ENCODE measurements at places on chromosomes 3 and 15.

DNA sequence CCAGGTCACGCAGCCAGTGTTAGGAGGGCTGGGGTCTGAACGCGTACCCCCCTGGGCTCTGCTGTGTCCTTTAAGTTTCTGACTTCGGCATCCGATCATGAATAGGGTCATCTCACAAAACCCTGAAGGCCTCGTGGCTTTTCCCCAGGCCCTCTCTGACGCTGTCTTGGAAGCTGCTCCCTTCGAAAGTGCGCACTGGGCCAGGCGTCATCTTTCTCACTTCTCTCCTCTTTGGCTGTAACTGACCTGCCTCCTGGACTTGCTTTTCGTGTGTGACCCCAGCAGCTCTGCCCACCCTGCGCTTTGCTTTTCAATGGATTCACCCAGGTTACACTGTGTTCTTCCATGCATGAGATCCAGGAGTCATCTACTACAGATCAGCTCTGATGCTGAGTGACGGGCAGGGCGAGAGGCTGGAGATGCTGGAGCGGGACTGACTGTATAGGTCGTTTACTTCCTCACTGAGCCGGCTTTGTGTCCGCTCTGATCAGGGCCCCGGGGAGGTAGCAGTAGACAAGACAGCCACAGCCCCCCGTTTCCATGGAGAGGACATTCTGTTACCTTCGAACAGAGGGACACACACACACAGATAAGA lies 45.0 kb upstream of the PCSK6 start:
- no peak for DNase-seq

- no peak for DNase-seq
Measured at GRCh38 chr3:13248640-13249039, 171.5 kb downstream of the NUP210 start.

GRCh38 chr3:142215106-142215505 lies 10.3 kb downstream of the GK5 start:
- DNase-seq: no peak

- DNase-seq: no peak
Measured at GRCh38 chr3:13553686-13554085, 4.8 kb downstream of the FBLN2 start.

DNA sequence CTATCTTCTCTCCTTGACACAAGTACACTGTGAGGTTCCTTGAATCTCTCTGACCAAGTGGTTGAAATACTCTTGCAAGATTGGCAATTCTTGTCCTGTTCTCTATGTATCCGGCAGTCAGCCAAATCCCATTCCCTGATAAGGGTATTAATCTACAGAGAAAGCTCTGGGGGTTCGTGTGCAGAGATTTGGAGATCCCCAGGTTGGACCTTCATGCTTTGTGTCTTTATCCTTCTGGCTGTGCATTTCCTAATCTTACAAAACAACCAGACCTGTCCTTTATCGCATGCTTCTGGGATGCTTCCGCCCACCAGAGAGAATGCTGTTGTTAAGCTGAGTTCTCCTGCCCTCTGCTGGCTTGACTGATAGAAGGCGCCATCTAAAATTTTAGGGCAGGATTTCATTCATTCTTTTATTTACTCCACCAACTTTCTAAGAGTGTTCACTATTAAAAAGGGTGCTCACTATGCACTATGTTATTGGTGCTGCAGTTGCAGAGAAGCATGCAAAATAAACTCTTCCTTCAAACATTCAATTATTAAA lies 8.6 kb upstream of the SST start:
- no peak for DNase-seq

DNA sequence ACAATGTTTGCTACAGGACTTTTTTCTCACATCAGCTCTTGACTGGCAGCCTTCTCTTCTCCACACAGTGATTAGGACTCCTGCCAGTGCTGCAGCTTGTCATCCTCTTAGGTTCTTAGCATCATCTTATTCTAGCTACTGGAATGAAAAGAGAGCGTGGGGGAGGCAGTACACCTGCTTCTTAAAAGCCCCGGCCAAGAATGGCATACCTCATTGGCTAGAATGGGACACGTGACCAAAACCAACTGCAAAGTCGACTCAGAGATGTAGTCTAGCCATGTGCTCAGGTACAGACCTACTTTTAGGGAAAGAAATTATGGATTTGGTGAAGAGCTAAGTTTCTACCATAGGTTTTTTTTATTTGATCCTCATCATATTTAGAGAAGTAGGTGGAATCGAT lies 44.1 kb downstream of the RARB start:
- no peak for DNase-seq

DNA sequence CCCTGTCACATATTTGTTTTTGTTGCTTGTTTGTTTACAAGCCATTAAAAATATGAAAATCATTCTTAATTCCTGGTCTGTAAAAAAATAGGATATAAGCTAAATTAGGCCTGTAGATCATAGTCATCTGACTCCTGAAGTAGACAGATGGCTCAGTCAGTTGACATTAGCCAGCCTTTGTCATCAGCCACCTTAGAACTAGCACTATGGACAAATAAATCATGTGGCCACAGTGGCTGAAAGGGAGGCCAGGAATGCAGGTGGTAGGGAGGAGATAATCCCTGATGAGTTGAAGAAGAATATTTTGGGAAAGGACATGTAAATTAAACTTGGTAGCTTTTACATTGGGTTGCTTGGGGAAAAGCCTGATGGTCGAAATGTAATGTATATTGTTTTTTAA lies 1544.9 kb downstream of the SI start:
- DNase-seq: no peak

DNA sequence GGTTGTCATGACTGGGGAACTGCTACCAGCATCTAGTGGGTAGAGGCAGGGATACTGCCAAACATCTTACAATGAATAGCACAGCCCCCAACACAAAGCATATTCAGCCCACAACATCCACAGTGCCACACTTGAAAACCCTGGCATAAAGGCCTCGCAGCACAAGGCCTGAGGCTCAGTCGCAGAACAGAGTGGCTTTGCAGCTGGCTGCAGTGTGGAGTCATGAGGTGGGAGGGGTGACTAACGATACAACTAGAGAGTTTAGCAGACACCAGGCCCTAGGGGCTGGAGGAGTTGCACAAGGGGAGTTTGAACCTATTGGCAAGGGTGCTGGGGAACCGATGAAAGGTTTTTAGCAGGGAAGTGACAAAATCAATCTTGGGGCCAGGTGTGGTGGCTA lies 32.1 kb downstream of the GRK7 start:
- peak; percentile 52 for DNase-seq

- no peak for DNase-seq
Measured at GRCh38 chr3:146899171-146899570, 294.0 kb upstream of the PLSCR5 start.

GRCh38 chr3:158725348-158726011 lies 6.8 kb downstream of the RARRES1 start:
- DNase-seq: peak; percentile 47

DNA sequence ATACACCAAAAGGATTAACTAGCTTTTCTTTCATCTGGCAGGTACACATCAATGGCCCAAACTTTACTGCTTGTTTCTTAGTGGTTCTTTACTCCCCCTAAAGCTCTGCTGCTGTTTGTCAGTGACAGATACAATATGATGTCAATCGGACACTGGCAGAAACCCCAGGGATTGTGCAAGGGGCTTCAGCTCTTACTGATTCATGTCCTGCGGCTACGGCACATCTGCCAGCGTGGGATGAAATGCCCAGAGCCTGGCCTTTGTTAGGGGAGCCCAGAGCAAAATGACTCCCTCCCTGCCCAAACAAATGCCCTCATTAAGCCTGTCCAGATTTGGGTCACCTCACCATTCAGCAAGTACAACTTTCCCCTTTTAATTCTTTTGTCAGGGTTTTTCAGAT lies 28.3 kb downstream of the SRP14 start:
- DNase-seq: no peak

DNA sequence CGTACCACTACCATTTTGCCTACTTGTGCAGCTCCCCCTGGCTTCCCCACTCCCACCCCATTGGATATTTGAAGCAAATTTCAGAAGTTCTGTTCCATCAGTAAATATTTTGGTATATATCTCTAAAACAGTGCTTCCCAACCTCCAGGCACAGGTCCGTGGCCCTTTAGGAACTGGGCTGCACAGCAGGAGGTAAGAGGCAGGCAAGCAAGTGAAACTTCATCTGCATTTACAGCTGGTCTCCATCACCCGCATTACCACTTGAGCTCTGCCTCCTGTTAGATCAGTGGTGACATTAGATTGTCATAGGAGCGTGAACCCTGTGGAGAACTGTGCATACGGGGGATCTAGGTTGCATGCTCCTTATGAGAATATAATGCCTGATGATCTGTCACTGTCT lies 97.2 kb upstream of the LRRFIP2 start:
- DNase-seq: no peak

- DNase-seq: no peak
Measured at GRCh38 chr3:39075910-39076309, 24.1 kb downstream of the WDR48 start.

- no peak for DNase-seq
Measured at GRCh38 chr3:24048843-24049242, 103.8 kb downstream of the NR1D2 start.

GRCh38 chr3:54999159-54999558 lies 71.3 kb upstream of the LRTM1 start:
- no peak for DNase-seq

DNA sequence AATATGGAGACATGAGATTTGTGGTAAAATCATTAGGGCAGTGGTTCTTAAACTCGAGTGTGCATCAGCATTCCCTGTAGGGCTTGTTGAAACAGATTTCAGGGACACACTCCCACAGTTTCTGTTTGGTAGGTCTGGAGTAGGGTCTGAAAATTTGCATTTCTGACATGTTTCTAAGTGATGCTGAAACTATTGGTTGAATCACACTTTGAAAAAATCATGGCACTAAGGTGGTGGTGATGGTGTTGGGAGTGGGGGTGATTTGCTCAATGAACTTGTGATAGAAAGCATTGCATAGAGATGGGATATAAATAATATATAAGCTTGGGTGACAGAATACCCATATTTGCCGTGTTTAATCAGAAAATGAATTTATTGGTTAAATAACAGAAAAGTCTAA lies 11.3 kb downstream of the MITF start:
- no peak for DNase-seq
